ENCODE measurements at places on chromosomes 16 and 17.

- no peak for DNase-seq
Observed at GRCh38 chr17:6868582-6868981, 37.1 kb upstream of the TEKT1 start.

DNA sequence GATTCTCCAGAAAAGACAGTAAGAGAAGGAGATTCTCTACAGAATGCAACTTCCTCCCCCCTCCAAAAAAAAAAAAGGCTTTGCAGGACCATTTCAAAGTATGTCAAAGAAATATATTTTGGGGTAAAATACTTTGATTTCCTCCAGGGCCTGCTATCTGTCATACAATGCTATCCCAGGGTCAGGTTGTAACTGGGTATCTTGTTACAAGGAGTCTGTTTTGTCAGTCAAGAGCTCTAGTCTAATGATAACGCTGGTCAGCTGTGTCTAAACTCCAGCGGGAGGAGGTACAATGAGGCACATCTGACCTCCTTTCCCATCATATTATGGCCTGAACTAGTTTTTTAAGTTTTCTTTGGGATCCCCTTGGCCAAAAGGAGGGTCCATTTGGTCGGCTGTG, 408.4 kb upstream of the CDH5 start:
- no peak for DNase-seq

DNA sequence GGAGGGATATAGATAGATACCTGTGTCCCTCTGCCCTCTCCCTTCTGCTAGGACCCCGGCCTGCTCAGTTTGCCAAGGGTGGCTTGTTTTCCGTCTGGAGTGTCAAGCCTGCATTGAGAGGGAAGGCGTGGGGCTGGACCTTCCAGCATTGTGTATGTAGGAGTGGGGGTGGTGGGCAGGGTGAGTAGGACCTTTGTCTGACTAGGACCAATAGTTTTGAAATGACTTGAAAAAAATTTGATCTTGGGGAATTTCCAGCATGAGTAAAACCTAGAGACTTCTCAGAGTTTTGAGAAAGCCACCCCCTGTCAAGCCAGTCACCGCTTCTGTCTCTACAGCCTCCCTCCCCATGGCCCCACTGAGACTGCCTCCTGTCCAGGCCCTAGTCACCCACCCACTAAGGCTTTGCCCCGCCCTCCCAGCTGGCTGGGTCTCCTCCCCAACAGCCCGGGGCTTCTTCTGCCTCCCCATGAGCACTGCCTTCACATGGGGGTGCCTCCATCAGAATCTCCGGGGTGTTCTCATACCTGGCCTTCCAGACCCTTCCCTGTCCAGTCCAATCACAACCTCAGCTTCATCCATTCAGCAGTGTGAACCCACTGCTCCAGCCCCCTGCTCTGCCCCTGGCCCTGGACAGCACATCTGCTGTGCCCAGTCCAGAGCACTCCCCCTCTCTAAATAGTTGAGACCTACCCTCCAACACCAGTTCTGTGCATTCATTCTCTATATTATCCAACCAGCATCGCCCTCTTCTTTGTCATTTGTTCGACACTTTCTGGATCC, 207.0 kb downstream of the MSI2 start:
- no peak for DNase-seq

DNA sequence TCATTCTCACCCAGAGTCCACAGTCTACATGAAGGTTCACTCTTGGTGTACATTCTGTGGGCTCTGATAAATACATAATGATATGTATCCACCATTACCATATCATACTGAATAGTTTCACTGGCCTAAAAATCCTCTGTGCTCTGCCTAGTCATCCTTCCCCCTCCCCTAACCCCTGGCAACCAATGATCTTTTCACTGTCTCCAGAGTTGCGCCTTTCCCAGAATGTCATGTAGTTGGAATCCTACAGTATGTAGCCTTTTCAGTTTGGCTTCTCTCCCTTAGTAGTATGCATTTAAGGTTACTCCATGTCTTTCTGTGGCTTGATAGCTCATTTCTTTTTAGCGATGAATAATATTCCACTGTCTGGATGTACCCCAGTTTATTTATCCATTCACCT, 101.3 kb downstream of the NOG start:
- no peak for DNase-seq

DNA sequence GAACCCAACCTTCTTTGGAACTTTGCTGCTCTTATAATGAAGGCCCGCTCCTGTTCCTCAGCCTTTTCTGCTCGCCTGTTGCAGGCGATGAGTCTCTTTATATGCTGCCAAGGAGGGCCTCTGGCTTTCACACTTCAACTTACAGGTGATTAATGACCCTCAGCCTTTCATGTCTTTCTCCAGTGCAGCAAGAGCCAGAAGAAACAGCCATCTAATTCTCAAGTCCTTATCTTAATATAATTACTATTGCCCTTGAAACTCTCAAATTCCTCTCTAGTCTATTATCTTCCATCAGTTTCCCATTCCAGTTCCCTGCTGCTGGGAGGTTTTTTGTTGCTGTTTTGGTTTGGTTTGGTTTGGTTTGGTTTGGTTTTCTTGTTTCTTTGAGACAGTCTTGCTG, 121.8 kb upstream of the MED13 start:
- no peak for DNase-seq

GRCh38 chr17:82956726-82957468, 117.1 kb upstream of the ZNF750 start:
- DNase-seq = no peak

DNA sequence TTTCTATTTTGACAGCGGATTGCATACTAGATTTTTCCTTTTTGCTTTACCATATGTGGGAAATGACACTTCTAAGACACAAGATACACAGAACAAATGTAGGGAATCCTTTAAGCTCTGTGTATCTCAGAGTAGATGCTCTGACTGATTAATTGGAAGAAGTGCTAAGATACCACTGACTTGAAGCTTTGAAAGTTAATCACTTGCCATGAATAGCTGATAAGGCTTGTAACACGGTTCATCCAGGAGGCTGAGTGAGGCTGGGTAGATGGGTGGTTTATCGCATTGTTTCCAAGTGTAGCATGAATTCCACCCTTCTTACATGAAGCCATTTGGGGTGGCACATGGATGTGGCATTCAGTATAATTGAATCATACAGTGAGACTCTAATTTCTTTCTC, 654.1 kb upstream of the RBFOX1 start:
- DNase-seq = no peak

DNA sequence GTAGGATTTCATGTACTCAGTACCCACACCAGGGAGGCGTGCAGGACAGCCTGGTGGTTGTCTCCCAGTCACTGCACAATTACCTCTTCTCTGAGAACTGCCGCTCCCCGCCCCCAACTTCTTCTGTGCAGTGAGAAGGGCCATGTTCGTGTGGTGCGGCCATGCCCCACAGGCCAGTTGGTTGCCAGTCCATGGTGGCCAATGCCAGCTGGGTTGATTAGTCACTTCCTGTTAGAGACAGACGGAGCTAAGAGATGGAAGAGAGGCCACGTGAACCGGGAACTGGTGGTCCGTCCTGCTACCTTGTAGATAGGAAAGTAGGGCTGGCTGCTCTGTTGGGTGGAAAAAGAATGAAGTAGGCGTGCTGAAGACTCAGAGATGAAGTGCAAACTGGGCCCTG, 206.5 kb downstream of the ABCC12 start:
- DNase-seq = no peak

- no peak for DNase-seq
Observed at GRCh38 chr16:24929409-24929808, 83.6 kb downstream of the SLC5A11 start.

DNA sequence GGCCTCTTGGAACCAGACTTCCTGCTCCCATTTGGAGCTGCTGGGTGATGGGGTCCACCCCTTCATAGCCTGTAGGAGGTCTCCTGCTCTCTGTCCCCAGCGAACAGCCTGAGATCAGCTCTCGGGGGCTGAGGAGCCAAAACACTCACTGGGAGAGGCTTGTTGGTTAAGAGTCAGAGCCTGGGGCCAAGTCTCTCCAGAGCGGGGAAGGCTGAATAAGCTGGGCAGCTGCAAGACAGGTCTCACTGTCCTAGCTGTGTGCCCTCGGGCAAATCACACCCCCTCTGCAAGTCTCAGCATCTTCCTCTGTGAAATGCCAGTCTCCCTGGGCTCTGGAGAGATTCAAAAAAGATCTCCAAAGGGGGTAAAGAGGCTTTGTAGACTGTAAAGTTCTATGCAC, 174.6 kb downstream of the WSCD1 start:
- no peak for DNase-seq

GRCh38 chr16:89375686-89376085, 114.7 kb downstream of the ANKRD11 start:
- DNase-seq = no peak

GRCh38 chr16:74700438-74701225, at the start of gene MLKL:
MLKL (minus strand) TSS chr16:74700862; CDS start chr16:74695757, 5,105 bp downstream.
- no peak for DNase-seq

DNA sequence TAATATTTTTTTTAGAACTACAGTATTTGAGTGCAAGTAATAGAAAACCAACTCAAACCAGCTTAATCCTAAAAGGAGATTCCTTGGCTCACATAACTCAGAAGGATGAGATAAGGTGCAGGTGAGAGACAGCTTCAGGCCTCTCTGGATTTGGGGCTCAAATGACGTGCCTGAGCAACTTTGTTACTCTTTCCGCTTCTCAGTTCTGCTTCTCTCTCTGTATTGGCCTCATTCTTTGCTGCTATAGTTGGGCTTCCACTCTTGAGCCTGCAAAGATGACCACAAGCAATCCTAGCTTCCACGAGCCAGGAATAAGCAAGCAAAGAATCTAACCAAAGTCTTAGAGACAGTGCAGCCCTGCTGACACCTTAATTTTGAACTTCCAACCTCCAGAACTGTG, 45.0 kb upstream of the NLK start:
- DNase-seq = no peak

DNA sequence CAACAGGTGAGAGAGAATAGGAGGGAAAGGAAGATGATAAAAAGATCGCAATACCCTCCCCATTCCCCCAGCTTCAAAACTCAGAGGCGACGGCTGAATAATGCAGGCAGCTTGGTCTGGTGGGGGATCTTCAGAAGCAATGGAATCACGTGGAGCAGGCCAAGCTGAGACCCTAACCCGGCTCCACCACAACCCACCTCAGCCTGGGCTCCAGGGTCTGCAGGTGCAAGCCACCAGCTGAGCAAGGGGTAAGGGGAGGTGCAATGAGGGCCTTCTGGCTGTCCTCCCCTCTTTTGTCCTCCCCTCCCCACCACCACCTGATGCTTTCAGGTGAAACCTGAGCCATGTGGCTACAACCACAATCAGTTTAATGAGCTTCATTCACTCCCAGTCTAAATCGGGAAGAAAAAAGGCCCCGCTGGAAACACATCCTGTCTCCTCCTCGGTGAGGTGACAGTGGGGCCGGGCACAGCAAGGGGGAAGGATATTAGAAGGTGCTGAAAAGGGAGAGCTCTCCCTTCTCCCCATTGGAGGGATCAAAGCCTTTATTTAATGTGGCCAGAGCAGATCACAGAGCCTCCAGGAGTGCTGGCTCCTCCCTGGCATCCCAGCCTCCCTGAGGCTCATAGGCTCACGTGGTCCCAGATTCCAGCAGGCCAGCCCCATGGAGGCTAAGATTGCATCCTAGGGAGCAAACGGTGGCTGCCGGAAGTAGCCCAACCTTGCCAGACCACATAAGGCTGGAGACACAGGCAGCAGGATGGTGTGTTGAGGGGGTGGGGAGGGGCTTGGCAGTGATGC, 261.0 kb downstream of the SOX9 start:
- DNase-seq = no peak

DNA sequence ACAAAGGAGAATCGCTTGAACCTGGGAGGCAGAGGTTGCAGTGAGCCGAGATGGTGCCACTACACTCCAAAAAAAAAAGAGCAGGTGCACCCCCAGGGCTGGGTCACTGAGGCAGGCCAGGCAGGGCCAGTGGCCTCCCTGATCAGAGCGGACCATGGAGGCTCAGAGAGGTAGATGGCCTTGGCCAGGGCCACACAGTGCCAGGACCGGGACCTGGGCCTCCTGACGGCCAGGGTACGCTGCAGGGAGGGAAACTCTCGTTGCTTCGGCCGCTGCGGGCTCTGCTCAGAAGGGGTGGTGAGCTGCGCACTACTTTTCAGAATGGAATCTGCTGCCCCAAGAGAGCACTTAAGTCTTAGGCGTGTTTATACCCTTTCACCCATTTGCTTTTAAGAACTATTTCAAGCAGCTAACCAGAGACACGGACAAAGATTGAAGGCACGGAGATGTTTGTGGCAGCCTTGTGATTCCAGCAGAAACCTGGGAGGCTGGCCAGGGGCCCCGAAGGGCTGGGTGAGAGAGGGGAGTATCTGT, 17.1 kb downstream of the MYO1C start:
- no peak for DNase-seq

DNA sequence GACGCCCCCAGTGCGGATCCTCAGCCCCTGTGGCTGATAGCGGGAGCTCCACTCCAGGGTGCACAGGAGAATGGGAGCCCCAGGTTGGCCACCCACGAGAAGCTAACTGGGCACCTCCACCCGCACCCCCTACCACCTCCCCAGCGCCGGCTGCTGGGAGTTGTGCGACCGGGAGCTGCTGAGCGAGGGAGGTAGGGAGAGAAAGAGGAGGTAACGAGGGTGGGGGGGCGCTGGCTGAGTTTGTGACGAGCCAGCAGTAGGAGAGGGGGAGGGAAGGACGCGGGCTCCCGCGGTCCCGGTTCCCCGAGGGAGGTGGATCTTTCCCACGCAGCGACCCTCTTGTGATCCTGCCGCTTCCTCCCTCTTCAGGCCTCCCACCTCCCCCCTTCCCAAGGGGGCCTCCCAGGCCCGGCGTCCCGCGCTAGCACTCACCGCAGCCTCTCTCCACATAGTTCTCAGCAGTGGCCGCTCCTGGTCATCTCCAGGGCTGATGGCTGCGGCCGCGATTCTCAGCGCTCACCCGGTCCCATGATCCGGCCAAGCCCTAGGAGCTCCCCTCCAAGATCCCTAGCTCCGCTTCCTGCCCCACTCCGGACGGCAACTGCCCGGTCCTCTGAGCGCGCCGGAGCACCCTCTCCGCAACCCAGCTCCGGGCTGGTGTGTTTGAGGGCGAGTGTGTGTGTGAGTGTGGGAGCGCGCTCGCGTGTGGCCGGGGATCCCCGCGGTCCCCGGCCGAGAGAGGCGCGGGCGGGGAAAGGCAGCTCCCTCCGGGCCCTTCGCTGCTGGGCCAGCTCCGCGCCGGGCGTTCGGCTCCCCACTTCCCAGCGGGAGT, at the start of gene GRIN2A:
GRIN2A (minus strand) TSS at position 207 of the 832 bp plus-strand sequence. CDS start 2,017 bp downstream, outside the sequence.
- no peak for DNase-seq

- DNase-seq = peak; percentile 36
Observed at GRCh38 chr16:75648265-75649076, 898 bp downstream of the TERF2IP start.

DNA sequence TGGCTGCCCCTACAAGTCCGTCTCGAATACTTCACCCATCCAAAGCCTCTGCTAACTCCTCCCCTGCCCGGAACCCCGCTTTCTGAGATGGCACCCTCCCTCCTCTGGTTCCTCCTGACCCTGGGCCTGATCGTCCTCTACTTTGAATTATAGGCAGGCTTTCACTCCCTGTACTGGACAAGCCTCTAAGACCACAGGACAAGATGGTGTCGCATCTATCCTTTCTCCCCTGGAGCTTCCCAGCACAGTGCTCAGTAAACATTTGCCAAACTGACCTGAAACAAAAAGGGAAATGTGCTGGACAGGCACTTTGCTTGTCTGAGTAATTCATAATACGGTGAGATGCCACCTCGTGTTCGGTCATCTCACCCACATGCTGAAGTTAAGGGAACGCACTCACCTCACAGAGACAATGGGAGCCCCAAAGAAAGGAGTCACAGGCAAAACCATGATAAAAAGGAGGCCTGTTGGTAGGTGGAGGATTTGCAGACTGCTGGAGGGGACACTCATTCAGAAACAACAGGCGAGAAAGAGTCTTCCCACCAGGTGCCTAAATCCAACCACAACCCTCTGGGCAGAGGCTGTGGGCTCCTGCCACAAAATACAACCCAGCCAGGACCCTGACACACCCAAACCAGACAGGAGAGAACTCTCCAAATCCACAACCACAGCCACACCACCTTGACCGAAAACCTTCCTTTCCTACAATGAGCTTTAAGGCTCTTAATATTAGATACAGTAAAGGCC, 28.2 kb downstream of the SNN start:
- no peak for DNase-seq
